ENCODE measurements at places on chromosomes 13 and 19. TPM values are rescaled to one million over a fixed set of nuclear protein-coding genes. Genes with fewer than 3 reads are reported as not detected.

DNA sequence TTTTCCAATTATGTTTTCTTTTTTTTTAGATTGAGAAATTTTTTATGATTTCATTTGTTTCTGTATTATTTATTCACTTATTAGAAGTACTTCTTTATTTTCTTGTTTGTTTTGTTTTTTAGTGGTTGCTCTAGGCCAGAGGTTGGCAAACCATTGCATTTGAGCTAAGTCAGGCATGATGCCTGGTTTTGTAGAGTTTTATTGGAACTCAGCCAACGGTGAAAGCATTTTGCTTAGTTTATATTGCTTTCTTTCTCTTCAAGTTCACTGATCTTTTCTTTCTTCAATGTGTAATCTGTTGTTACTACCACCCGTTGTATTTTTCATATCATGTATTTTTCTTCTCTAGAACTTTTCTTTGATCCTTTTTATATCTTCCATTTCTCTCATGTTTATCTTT lies 19.7 kb downstream of the ZNF567 start:
- H3K4me3 ChIP-seq: no peak overlapping the region
- H3K36me3 ChIP-seq: peaks cover 84% of the 10 kb centered on the region
- no peaks in the 10 kb centered on the region for H3K27me3 ChIP-seq
- DNase-seq: no peak

GRCh38 chr13:27403727-27404385 lies 20.6 kb upstream of the GTF3A start:
- H3K4me1 ChIP-seq: peaks cover 8% of the 10 kb centered on the region
- H3K27ac ChIP-seq: no peak overlapping the region
- no peak for DNase-seq
- H3K36me3 ChIP-seq: no peaks in the 10 kb centered on the region
- H3K27me3 ChIP-seq: peaks cover 8% of the 10 kb centered on the region
- H3K4me3 ChIP-seq: no peak overlapping the region

GRCh38 chr19:5154129-5154798 lies 185.4 kb downstream of the KDM4B start:
- H3K27ac ChIP-seq: no peak overlapping the region
- H3K4me1 ChIP-seq: no peaks in the 10 kb centered on the region
- H3K36me3 ChIP-seq: no peaks in the 10 kb centered on the region
- no peaks in the 10 kb centered on the region for H3K27me3 ChIP-seq

DNA sequence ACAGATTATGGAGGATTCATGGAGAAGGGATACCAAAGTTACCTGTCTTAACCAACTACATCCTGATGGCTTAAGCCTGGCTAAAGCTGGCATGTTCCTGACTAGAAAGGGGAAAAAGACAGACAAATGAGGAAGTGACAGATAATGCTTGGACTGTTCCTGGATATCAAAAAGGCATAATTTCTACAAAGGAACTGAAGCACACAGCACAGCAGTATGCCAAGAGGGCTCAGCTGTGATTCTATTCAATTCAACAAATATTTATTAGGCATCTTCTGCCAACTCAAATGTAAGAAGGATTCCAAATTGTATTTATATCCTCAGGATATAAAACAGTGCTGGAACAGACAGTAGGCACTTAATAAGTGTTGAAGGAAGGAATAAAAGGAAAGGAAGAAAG lies 59.5 kb downstream of the KLF12 start:
- no peak overlapping the region for H3K27ac ChIP-seq
- no peak for DNase-seq
- H3K4me1 ChIP-seq: peaks cover 65% of the 10 kb centered on the region
- H3K27me3 ChIP-seq: no peaks in the 10 kb centered on the region

- no peak overlapping the region for H3K4me3 ChIP-seq
- H3K27me3 ChIP-seq: no peaks in the 10 kb centered on the region
- H3K27ac ChIP-seq: no peak overlapping the region
- no peaks in the 10 kb centered on the region for H3K4me1 ChIP-seq
Measured at GRCh38 chr19:24000656-24001055, 86.0 kb downstream of the ZNF726 start.

DNA sequence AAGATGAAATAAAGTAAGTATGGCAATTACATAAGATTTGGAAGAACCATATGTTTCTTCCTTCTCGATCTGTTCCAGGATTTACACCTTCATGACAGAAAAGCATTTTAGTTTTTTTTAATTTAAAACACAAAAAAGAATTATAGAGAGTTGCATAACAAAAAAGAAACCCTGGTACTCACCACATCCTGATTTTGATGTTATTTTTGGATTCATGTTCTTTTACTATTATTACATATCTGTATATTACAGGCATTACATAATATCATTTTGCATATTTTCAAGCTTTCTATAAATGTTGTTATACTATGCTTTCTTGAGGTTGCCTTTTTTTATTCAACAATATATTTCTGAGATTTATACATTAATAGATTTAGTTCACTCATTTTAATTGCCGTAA lies 6.7 kb upstream of the KATNAL1 start:
- no peak overlapping the region for H3K4me3 ChIP-seq
- H3K27me3 ChIP-seq: no peaks in the 10 kb centered on the region
- no peak overlapping the region for H3K27ac ChIP-seq
- no peak for DNase-seq

DNA sequence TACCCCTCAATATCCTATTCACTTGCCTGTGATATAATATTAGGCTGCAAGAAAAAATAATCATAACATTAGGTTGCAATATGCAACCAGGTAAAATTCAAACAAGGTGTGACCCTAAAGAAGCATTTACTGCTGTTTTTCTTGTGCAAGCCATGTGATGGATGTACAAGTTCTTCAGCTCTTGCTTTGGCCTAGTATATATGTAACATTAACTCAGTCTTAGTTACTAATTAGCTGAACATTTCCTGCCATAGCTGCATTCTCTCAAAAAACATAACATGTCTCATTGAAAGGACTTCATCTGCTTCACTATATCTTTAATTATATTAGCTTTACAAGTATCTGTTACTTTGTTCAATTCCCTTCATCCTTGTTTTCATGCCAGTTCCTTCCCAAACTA lies 406.8 kb upstream of the HTR2A start:
- no peaks in the 10 kb centered on the region for H3K36me3 ChIP-seq
- no peak overlapping the region for H3K27ac ChIP-seq
- no peak for DNase-seq
- H3K4me3 ChIP-seq: no peak overlapping the region

DNA sequence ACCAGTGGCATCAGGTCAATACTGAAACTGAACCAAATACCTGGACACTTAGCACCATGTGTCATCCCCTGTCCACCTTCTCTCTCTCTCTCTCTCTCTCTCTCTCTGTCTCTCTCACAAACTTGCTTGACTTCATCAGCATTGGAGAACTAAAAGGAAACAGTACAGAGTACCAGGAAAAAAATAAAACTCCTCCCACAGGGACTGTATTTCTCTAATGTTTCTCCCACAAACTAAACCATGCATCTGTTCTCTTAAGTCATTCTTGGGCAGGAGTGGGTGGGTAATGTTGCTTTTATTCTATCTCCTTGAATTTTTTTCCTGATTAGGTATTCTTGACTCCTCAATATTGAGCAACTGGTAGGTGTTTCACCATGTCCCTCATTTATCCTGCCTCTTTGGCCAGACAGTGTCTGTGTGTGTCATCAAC lies 112.9 kb upstream of the CACNA1A start:
- no peak for DNase-seq
- no peaks in the 10 kb centered on the region for H3K36me3 ChIP-seq
- no peak overlapping the region for H3K27ac ChIP-seq
- no peaks in the 10 kb centered on the region for H3K4me1 ChIP-seq
- H3K4me3 ChIP-seq: no peak overlapping the region
- peaks cover 31% of the 10 kb centered on the region for H3K27me3 ChIP-seq

GRCh38 chr19:39407660-39408391 lies 1.2 kb downstream of the ZFP36 start:
- peak; percentile 79 for DNase-seq
- H3K27ac ChIP-seq: peak overlapping the region; percentile 96
- H3K4me3 ChIP-seq: peak overlapping the region; percentile 85
- H3K36me3 ChIP-seq: peaks cover 32% of the 10 kb centered on the region

- peaks cover 32% of the 10 kb centered on the region for H3K4me1 ChIP-seq
- peak overlapping the region; percentile 74 for H3K4me3 ChIP-seq
- no peak for DNase-seq
Measured at GRCh38 chr13:27423333-27423732, 1.1 kb upstream of the GTF3A start.

- no peak overlapping the region for H3K27ac ChIP-seq
- H3K36me3 ChIP-seq: peaks cover 4% of the 10 kb centered on the region
- H3K4me1 ChIP-seq: peaks cover 9% of the 10 kb centered on the region
- H3K27me3 ChIP-seq: no peaks in the 10 kb centered on the region
Measured at GRCh38 chr13:20482275-20482761, 43.3 kb downstream of the CRYL1 start.

DNA sequence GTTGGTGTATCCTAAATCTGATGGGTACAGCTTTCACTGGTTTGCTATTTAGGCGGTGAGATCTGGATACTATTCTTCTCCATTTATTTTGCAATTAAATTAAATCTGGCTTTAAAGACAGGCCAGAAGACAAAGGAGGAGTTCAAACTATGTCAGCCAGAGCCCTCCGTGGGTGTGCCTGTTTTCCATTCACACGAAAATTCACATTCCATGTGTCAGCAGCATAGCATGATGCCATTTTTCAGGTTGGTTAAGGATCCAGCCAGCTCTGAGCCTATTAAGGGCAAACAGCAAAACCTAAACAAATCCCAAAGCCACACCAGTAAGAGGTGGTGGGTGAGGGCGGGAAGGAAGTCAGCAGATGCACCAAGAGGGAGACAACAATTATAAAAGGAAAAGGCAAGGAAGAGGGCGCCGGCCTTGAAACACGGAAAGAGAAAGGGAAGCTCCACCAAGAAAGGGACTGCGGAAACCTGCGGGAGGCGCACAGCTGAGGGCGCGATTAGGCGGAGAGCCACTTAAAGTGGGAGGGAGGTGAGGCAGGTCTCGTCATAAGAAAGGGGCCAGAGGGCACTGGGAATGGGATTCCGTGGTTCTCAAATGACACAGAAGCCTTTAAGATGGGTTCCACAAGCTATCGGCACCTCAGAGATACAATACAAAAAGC lies 43.0 kb downstream of the CARS2 start:
- no peak overlapping the region for H3K27ac ChIP-seq
- peaks cover 22% of the 10 kb centered on the region for H3K4me1 ChIP-seq
- H3K27me3 ChIP-seq: no peaks in the 10 kb centered on the region
- H3K4me3 ChIP-seq: no peak overlapping the region

DNA sequence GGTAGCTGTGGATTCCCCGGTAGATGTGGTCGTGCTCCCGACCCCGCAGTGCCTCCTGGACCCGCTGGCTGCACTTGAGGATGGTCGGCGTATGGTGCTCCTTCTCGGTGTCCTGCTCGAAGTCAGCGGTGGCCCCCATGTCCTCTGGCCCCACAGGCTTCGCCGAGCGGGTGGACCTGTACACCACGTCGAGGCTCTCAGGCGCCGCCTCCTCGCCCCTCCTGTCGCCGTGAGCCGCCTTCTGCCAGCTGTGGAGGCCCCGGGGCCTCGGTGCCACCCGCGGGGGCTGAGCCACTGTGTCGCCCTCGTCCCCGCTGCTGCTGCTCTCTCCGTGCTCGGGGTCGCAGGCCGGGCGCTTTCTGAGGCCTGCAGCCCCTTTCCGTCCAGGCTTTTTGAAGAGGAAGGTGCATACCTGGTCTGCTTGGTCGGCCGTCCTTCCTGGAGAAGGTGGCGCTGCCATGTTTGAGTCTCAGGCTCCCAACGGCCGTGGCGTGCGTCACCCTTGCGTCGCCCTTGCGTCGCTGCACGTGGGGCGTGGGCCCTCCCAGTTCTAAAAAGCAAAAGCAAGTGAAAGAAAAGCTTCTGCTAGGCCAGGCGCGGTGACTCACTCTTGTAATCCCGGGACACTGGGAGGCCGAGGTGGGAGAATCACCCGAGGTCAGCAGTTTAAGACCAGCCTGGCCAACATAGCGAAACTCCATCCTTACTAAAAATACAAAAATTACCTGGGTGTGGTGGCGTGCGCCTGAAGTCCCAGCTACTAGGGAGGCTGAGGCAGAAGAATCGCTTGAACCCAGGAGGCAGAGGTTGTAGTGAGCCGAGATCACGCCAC lies at the start of gene RNF113B:
Gene RNF113B, minus strand, starts transcription at position 493 of the 832 bp plus-strand sequence. Its CDS starts 33 bp downstream, at position 460.
- no peaks in the 10 kb centered on the region for H3K36me3 ChIP-seq
- no peak for DNase-seq
- H3K27me3 ChIP-seq: peaks cover 10% of the 10 kb centered on the region
- H3K27ac ChIP-seq: no peak within 1 kb of the TSS

- peaks cover 41% of the 10 kb centered on the region for H3K4me1 ChIP-seq
- peaks cover 10% of the 10 kb centered on the region for H3K36me3 ChIP-seq
- H3K4me3 ChIP-seq: no peak overlapping the region
Measured at GRCh38 chr19:53878776-53879139, 3.2 kb upstream of the PRKCG start.

GRCh38 chr19:30222428-30222873 lies 149.7 kb upstream of the ZNF536 start:
- peak; percentile 29 for DNase-seq
- no peak overlapping the region for H3K27ac ChIP-seq
- peaks cover 51% of the 10 kb centered on the region for H3K27me3 ChIP-seq
- H3K36me3 ChIP-seq: no peaks in the 10 kb centered on the region
- peaks cover 20% of the 10 kb centered on the region for H3K4me1 ChIP-seq
- no peak overlapping the region for H3K4me3 ChIP-seq

- no peak overlapping the region for H3K4me3 ChIP-seq
Measured at GRCh38 chr13:46580362-46580839, 27.4 kb downstream of the LRCH1 start.

- DNase-seq: no peak
- H3K27ac ChIP-seq: no peak overlapping the region
- peaks cover 11% of the 10 kb centered on the region for H3K4me1 ChIP-seq
- no peak overlapping the region for H3K4me3 ChIP-seq
- H3K36me3 ChIP-seq: no peaks in the 10 kb centered on the region
- H3K27me3 ChIP-seq: peaks cover 47% of the 10 kb centered on the region
Measured at GRCh38 chr19:35860818-35861639, 4.3 kb downstream of the KIRREL2 start.

DNA sequence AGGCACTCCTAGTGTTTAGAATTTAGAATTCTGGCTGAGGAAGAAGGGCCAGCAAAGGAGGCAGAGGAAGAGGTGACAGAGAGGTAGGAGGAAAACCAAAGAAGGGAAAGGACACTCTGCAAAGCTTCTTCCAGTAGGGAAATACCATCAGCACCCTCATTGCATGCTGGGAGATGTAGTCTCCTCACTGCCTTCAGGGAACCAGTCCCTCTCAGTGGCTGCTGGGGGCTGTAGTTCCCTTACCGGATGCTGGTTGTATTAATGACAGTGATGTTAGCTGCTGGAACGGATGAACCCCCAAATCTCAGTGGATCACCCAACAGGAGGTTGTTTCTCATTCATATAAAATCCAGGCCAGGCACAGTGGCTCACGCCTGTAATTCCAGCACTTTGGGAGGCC lies 10.1 kb downstream of the GRIN2D start:
- peaks cover 9% of the 10 kb centered on the region for H3K4me1 ChIP-seq
- H3K4me3 ChIP-seq: no peak overlapping the region
- H3K36me3 ChIP-seq: no peaks in the 10 kb centered on the region
- no peak overlapping the region for H3K27ac ChIP-seq
- peak; percentile 65 for DNase-seq

The PRR22 gene
- total RNA-seq: 2.2 TPM

The PTGIR gene
- 22.6 TPM for total RNA-seq

The ZNF491 gene
- 0.46 TPM for total RNA-seq

The LHFPL6 gene
- 3.0 TPM for total RNA-seq

The SUGT1 gene
- 64.0 TPM for total RNA-seq

The DCT gene
- not detected for total RNA-seq

The RTBDN gene
- total RNA-seq: not detected

The SYNGR4 gene
- total RNA-seq: not detected

The ZNF154 gene
- 0.61 TPM for total RNA-seq

The NLRP5 gene
- total RNA-seq: not detected

The SHANK1 gene
- total RNA-seq: not detected

The GPR108 gene
- total RNA-seq: 72.1 TPM

The MCF2L gene
- 8.0 TPM for total RNA-seq

The LCP1 gene
- 1,022 TPM for total RNA-seq

The IFNL2 gene
- not detected for total RNA-seq
